ENCODE measurements at places on chromosomes 1 and 21.
A peak's percentile ranks its signal among the peaks of the same experiment; 100 is the strongest.

- no peak for DNase-seq
These were observed 26.3 kb upstream of the DISP1 start for GRCh38 chr1:222788402-222789156.

GRCh38 chr1:85048296-85049064 lies at the start of gene MCOLN3:
MCOLN3 (minus strand) TSS chr1:85048500; CDS start chr1:85045360, 3,140 bp downstream.
- DNase-seq: no peak

DNA sequence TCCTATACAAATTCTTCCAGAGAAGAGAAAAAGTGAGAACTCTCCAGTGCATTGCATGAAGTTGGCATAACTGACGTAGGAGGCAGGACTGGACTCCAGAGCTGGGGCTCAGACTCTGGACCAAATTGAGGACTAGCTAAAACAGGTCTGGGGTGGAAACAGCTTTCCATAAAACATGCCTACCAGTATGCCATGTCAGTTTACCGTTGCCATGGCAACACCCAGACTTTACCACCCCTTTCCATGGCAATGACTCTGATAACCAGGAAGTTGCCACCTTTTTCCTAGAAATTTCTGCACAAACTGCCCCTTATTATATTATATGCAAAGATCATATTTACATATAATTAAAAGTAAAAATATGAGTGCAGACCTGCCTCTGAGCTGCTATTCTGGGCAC lies 8.9 kb upstream of the ZBTB8B start:
- DNase-seq: no peak

- no peak for DNase-seq
These were observed at the start of gene UBE2Q1 for GRCh38 chr1:154557939-154558719. UBE2Q1 (minus strand) TSS chr1:154558662; CDS start chr1:154558553, 109 bp downstream.

- DNase-seq: peak; percentile 3
These were observed 51.8 kb upstream of the FAM89A start for GRCh38 chr1:231091831-231092301.

DNA sequence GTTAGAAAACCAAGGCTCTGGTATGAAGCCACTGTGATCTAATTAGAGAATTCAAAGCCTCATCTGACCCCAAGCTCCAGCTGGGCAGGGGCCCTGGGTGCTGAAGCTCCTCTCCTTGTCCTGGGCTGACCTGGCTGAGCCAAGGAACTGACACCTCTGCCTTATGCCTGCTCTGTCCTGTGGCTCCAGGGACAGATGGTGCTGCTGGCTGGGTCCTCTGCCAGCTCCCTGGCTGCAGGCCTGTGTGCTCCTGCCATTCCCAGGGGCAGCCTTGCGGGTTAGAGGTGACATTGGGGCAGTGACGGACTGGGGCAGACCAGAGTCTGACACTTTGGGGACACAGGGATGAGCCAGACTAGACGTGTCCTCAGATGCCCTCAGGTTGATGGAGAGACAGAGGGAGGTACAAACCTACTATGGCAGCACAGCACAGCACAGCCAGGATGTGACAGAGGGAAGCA lies 11.8 kb downstream of the ACOT11 start:
- DNase-seq: no peak

DNA sequence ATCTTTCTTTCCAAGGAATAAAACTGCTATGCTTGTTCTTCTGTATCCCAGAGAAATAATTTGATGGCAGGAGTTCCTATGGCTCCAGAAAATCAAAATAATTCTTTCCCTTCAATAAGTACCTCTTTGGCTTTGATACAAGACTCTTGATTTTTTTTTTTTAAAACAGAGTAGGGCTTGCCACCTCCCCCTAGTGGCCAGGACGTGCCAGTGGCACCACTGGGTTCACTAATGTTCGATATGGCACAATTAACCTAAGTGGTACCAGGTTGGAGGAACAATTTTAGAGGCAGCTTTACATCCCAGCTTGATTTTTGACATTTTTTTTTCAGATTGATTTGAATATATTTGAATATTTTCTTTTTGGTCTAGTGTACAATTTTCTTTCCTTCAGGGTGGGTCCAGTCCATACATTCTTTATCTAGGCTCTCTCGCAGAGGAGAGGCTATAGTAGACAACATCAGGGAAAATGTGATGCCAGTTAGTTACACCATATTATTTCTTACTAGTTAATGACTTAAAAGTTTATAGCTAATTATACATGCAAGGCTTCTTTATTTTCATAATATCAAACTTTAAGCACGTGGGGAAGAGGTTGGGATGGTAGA lies 330.9 kb downstream of the S1PR1 start:
- peak; percentile 2 for DNase-seq

Data from stimulated activated CD8-positive, alpha-beta memory T cell treated with anti-CD3 and anti-CD28 coated beads, Interleukin-7, amount 100 ng/mL, for 48 hours (primary cell).